ENCODE measurements at places on chromosomes 11 and 22. TPM values are rescaled to one million over a fixed set of nuclear protein-coding genes. Genes with fewer than 3 reads are reported as not detected.

MS4A12 gene
- not detected for total RNA-seq

LUZP2 gene
- total RNA-seq = not detected

OR51B5 gene
- not detected for total RNA-seq

MN1 gene
- 0.30 TPM for total RNA-seq

SOX10 gene
- total RNA-seq = not detected

Data from activated naive CD8-positive, alpha-beta T cell treated with anti-CD3 and anti-CD28 coated beads, Interleukin-2, amount 10 ng/mL, durations not matched to agents 7 days and 5 days (primary cell).